ENCODE measurements at places on chromosomes 7 and 10. TPM values are rescaled to one million over a fixed set of nuclear protein-coding genes. Genes with fewer than 3 reads are reported as not detected.

Gene TFPI2
- total RNA-seq, result 0.34 TPM

Gene MPP7
- 16.3 TPM for total RNA-seq

Gene MYO3A
- total RNA-seq, result not detected

Gene ARHGAP22
- total RNA-seq, result not detected

Gene ACHE
- total RNA-seq, result 0.41 TPM

Gene NPC1L1
- total RNA-seq, result 0.12 TPM
